ENCODE measurements at places on chromosomes 1 and 21.
A peak's percentile ranks its signal among the peaks of the same experiment; 100 is the strongest.

DNA sequence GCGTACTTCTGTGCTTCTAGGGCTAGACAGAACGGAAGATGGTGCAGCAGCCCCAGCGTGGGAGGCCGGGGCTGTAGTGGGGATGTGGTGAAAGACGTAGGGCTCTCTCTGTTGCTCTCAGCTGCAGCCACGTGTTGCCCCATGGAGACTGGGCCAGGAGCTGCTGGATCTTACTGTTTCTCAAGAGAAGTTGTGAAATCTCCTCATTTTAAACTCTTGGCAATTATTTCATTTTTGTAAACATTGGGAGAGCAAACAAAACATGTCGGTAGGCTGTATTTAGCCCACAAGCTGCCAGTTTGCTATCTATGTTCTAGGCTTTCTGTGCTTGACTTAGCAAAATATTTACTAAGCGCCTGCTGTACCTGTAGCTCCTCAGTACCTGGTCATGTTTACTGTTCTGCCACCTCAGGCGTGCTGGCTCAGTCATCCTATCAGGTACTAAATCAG, 15.9 kb upstream of the ELOA start:
- DNase-seq = no peak

- peak; percentile 79 for DNase-seq
These were observed 22.5 kb upstream of the SLC27A3 start for GRCh38 chr1:153752571-153753195.

GRCh38 chr1:227429447-227430359, 111.4 kb upstream of the CDC42BPA start:
- no peak for DNase-seq

DNA sequence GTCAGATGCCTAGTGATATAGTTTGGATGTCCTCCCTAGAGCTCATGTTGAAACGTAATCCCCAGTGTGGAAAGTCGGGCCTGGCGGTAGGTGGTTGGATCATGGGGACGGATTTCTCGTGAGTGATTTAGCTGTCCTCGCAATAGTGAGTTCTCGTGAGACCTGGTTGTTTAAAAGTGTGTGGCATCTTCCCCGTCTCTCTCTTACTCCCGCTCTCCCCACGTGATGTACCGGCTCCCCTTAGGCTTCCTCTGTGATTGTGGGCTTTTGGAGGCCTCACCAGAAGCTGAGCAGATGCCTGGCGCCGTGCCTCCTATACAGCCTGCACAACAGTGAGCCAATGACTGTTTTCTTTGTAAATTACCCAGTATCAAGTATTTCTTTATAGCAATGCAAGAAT, 264.5 kb downstream of the TTLL7 start:
- DNase-seq = no peak

DNA sequence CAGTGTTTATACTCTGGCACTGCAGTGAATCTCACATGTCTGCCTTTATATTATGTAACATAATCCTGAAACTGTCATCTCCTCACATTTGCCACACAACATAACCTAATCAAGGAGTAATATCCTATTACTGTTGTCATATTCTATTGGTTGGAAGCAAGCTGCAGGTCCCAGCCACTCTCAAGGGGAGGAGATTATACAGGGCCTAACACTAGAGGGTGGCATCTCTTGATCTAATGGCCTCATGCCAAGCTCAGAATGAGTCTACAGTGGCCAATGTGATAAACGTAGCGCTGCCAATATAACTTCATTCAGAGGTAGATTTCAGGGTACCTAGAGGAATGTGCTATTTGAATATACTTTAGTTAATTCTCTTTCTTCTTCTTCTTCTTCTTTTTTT, 166.8 kb downstream of the BACH1 start:
- no peak for DNase-seq

DNA sequence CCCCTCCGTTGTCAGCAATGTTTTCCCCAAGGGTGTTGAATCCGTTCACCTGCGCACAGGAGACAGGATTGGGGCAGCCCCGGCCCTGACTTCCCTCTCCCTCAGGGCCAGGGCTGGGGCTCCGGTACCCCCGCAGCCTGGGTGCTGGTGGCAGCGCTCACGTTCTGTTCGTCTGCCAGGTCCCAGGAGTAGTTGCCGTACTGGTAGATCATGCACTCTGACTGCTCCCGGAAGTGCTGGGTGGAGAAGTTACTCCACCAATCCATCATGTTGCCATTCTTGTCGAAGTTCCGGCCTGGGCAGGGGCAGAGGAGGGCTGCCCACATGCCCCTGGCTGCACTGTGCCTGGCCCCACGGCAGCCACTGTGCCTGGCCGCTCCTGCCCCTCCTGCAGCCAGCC, 6.1 kb downstream of the PRXL2B start:
- no peak for DNase-seq

- no peak for DNase-seq
These were observed 37.6 kb downstream of the RUNX3 start for GRCh38 chr1:24892188-24893153.

DNA sequence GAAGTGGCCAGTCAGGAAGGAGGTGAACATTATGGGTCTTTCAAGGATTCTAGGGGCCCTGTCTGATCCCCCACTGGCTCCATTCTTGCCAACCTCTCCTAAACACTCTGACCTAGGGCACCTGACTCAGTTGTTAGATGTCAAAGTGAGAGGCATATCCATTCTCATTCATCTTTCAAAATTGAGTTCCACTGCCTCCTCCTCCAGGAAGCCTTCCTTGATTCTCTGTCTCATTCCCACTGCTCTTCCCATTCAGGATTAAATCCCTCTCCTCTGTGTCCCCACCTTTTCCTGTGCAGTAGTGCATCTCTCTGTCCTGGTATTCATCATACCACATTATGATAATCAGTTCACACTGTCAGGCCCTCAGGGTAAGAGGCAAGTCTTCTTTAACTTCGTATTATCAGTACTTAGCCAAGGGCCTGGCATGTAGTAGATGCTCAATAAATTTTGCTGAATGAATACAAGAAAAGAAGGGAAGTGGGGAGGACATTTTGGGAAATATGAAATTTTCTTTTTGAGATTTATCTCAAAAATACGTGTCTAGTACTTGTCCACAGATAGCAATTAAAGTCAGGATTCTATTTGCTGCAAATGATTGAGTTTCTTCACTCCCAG, 61.8 kb upstream of the ITPKB start:
- no peak for DNase-seq

DNA sequence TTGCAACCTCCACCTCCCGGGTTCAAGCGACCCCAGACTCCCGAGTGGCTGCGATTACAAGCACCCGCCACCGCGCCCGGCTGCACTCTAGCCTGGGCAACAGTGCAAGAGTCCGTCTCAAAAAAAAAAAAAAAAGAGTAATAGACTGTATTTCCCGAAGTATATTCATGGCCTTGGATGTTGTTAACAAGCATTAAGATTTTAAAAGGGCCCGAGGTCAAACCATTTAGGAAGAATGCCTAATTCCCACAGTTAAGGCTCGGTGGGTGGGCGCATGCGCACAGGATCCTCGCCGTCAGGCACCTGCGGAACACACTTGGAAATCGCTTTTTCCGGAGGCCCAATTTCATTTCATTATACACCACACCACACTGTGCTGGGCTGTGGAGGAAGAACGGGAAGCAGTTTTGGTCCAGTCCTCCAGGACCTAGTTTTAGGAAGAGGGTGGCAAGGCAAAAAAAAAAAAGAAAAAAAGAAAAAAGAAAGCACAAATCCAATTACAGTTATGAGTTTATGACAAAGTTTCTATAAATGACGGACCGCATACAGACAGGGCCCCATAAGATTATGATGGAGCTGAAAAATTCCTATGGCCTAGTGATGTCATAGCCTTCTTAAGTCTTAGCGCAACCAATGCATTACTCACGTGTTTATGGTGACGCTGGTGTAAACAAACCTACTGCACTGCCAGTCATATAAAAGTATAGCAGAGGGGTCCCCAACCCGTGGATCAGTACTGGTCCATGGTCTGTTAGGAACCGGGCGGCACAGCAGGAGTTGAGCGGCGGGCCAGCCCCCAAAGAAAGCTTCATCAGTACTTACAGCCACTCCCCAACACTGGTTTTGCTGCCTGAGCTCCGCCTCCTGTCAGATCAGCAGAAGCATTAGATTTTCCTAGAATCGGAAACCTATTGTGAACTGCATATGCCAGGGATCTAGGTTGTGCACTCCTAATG, 38.2 kb downstream of the H3-3A start:
- no peak for DNase-seq

DNA sequence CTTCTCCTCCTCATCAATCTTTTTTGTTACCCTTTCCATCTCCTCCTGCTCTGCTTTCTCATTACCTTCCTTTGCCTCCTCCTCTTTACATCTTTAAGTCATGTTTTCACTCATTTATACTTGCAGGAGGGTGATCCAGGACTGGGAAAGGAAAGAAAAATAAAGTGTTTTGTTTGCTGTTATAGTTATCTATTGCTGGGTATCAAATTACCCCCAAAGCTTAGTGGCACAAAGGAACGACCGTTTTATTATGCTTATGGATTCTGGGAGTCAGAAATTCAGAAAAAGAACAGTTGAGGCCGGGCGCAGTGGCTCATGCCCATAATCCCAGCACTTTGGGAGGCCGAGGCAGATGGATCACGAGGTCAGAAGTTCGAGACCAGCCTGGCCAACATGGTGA, 12.5 kb upstream of the AGO4 start:
- DNase-seq = no peak

DNA sequence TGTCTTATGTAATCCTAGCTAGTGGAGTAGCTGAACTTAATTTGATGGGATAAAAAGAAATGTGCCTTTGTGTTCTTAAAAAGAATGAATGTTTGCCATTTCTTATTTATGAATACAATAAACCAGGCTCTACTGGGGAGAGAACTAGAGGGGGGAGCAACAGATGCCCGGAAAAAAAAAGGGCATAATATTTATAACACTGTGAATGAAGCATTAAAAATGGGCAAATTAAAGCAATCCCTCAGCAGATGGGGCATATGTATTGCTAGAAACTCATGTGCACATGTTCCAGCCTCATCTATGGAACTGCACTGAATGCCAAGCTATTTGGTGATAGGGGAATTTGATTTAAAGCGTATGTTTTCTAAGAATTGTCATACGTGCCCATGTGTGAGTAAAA, 42.3 kb upstream of the KCNJ6 start:
- DNase-seq = no peak

DNA sequence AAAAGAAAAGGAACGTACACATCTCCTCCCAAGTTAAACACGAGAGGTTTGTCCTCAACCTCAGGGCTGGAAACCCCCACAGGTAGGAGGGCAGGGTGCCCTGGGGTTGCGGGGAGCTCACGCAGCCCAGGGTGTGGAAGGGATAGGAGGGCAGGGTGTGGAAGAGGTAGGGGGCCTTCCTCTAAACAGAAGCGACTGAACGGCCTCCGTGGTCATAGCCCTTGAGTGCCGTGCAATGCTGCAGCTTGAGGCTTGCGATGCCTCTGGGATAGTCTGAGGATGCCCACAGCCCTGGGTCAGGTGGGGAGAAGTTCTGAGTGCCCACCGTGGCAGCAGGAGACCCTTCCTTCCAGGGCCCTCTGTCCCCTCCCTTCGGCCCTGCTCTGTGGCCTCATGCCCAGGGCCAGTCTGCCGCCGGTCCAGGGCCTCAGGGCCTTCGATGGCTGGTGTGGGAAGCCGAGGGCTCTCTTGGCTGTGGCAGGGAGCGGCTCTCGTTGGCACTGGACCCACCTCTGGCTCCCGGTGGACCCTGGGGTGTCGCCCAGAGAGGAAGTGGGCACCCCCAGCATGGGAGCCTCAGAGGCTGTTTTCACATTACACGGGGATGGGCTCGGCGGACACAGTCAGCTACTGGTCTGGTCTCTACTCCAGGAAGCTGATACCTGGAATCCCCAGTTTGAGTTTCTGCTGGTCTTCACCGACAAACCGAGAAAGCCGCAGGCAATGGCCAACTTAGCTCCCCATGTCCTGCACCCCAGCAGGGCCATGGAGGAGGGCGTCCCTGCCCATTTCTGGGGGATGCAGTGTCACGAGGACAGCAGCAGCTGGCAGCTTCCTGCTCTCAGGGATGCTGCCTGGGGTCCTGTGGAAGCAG, 6.4 kb upstream of the CDK11B start:
- DNase-seq = no peak

DNA sequence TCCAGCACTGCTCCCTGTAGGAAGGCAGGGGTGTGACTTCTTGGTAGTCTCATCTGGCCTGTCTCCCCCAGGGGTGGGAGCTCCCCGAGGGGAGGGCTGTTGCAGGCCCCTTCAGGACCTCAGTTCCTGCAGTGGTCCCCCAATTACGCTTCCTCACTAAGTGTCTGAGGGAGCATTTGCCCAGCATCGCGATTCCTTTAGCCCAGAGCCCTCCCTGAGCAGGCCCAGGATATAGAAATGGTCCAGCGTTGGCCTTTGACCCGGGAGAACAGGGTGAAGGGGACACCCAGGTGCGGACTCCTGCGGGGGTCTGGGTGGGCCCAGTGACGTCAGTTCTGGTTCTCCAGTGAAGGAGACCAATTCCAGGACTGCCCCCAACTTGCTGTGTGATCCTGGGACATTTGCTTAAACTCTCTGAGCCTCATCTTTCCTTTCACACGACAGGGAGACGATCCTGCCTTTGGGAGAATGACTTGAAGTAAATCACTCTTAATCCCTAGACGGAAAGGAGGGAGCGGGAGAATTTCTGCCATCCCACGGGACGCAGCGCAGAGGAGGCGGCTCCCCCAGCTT, 32.6 kb upstream of the BTG2 start:
- DNase-seq = no peak

DNA sequence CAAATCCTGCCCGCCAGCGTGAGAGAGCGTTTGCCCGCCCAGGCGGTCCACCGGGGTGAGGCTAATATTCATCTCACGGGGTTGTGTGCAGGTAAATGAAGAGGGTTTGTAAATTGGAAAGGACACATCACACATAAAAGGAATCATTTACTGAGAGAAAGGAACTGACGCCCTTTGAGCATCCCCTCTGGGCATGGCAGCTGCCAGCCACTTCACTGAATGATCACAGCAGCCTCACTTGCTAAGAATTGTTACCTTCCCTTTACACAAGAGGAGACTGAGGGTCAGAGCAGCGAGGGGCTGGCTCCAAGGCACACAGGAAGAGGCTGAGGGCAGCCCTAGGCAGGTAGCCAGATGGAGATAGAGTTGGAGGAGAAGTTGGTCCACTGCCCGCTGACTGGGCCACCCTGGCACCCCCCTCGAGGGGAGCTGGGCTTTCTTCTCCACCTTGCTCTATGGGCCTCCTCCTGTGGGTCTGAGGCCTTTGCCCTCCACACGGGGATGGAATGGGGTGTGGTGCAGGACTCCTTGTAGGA, 96.0 kb downstream of the FOXD2 start:
- no peak for DNase-seq

- no peak for DNase-seq
These were observed 18.3 kb upstream of the PPIE start for GRCh38 chr1:39720094-39720999.

DNA sequence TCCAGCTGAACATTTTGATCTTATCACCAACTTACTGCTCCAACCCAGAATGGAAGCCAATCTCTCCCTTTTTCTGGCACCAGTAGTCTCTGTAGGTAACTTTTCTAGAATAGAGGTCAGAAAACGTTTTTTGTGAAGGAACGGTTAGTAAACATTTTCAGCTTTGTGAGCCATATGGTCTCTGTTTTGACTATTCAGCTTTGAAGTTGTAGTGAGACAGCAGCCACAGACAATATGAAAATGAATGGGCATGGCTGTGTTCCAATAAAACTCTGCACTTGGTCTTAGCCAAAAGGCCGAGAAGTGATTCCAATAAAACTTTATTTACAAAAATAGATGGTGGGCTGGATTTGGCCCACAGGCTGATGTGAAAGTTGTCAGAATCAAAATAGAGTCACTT, 28.9 kb downstream of the MAP10 start:
- DNase-seq = no peak

- DNase-seq = no peak
These were observed 5.7 kb downstream of the TPM3 start for GRCh38 chr1:154186177-154186576.

GRCh38 chr1:40244138-40244744, 3.5 kb upstream of the TMCO2 start:
- DNase-seq = no peak

All from kidney epithelial cell (primary cell).